ENCODE measurements at places on chromosomes 6 and 20.

DNA sequence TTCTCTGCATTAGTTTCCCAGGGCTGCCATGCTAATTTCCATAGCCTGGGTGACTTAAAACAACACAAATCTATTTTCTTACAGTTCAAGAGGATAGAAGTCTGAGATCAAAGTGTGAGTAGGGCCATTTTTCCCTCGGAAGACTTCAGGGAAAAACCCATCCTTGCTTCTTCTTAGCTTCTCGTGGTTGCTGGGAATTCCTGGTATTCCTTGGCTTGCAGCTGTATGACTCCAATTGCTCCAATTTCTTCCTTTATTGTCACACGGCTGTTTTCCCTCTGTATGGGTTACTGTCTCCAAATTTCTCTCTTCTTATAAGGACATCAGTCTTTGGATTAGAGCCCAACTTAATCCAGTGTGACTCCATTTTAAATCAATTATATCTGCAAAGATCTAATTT is 128.4 kb upstream of the JAG1 start:
- DNase-seq: no peak

DNA sequence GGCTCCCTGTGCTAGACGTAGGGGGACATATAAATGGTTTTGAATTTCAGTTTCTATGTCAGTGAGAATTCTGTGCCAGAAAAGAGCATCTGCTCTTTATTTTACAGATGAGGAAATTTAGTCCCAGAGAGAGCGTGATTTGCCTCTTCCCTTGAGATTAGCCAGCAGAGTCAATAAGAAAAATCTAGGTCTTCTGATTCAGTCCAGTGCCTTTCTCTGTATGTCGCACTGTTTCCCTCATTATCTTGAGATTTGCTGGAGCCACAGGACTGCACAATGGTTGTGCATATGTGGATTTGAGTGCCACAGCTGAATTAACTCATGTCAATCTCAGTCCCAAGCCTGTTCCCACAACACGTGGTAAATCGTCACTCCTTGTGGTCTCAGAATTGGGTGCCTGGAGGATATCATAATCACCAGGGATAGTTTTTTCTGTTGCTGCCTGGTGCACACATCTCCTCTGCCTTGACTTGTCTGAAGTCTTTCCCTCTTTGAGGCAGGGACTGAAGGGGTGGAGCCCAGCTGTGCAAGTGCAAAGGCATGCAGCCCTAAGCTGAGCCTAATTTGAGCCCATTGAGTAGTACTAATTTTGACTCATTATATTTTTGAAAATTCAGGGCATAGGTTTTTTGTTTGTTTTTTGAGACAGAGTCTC is 276.7 kb downstream of the SOX4 start:
- no peak for DNase-seq

- DNase-seq: no peak
Observed at GRCh38 chr20:14570811-14571210, 233.4 kb upstream of the FLRT3 start.

DNA sequence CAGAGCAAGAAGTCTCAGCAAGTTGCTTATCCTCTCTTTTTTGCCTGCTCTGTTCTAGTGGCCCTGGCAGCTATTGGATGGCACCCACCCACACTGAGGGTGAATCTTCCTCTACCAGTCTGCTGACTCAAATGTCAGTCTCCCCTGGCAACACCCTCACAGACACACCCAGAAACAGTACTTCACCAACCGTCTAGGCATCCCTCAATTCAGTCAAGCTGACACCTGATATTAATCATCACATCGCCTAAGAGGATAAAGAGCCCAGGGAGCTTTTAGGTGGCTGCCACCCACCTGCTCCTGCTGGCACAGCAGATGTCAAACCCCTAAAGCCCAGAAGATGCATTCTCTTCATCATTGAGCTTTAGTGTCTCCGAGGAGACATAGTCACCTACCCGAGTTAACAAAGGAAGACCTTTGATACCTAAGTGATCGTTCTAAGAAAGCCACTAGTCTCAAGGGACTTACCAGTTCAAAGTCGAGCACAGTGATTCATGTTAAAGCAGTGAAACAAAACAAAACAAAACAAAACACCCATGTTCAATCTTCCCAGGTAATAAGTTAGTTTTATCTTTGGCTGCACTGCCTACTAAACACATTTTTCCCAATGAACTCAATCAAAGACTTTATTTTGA is 97.7 kb upstream of the KCNQ5 start:
- DNase-seq: no peak

GRCh38 chr6:163017801-163018200 is 290.0 kb downstream of the PACRG start:
- DNase-seq: no peak

DNA sequence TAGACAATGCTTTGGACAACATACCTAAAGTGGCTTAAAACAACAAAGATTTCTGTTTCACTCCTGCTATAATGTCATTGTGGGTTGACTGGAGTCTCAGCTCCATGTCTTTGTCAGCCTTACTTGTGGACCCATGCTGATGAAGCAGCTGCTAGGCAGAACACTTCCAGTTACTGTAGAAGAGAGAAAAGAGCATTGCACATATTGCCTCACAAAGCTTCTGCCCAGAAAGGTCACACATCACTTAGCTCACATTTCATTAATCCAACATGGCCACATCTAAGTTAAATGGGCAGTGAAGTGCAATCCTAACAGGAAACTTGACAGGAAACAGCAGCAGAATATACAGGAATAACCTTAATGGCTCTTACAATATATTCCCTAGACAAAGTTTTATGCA is 480.5 kb upstream of the HTR1E start:
- DNase-seq: no peak

- no peak for DNase-seq
Observed at GRCh38 chr20:9253006-9253539, 184.2 kb downstream of the PLCB4 start.

- DNase-seq: no peak
Observed at GRCh38 chr6:12709556-12710232, 6.9 kb upstream of the PHACTR1 start.

- no peak for DNase-seq
Observed at GRCh38 chr20:57844626-57845596, 135.1 kb upstream of the PMEPA1 start.

- DNase-seq: no peak
Observed at GRCh38 chr20:3084283-3084985, at the start of gene AVP. TSS of gene AVP (minus strand) at chr20:3084724. CDS start at chr20:3084674, 50 bp downstream.

DNA sequence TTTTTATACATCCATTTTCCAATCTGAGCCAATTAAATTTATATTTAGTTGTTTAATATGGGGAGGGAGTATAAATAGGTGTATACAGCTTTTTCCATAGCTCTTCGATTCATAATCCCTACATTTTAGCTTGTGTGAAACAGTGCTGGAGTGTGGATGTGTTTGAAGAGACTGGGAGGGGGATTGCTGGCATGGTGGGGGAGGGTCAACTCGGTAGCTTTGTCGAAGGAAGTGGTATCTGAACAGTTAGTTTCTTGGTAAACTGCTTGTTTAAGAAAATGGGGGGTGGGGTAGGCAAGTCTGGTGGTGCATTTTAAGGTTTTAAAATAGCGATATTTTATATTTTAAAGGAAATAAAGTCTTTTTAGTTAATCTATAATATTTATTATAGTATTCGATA is 1.4 kb upstream of the LIN28B start:
- DNase-seq: no peak

DNA sequence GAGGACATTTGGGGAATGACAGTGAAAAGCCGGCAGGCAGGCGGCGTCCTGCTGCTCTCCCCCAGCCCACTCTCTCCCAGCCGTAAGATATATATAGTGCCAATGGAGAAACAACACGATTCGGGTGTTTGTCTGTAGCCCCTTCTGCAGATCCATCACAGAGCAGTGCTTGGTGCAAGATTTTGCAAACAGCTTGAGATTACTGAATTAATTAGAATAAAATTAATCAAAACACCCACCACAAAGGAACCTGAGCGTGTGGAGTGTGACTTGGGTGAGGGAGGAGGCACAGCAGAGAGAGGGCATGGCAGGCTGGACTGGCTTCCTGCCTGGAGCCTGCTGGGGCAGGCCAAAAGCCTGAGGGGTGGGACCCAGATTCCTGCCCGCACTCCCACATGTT is 28.8 kb upstream of the CCDC167 start:
- DNase-seq: no peak

GRCh38 chr6:72418495-72418894 is 203.4 kb upstream of the KCNQ5 start:
- DNase-seq: no peak

GRCh38 chr6:5682530-5682929 is 324.2 kb downstream of the NRN1 start:
- no peak for DNase-seq

GRCh38 chr6:163573503-163574179 is 159.1 kb downstream of the QKI start:
- DNase-seq: no peak

- DNase-seq: no peak
Observed at GRCh38 chr6:87184762-87185250, 29.4 kb downstream of the ZNF292 start.

DNA sequence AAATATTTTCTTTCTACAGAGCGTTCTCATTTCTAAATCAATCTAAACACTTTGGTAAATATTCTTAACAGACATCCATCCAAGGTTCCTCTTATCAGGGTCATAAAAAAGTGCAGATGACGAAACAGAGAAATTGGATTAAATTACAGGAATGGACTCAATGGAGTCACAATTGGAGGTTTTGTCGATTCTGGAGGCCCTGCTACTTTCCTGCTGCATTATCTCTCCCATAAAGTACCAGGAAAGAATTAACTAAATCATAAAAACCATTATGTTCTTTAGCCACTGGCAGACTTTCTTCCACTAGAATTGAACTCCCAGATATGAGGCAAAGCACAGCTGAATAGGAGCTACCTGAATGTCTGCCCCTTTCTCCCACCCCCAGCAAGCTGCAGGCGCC is 610.6 kb downstream of the HDGFL1 start:
- no peak for DNase-seq

DNA sequence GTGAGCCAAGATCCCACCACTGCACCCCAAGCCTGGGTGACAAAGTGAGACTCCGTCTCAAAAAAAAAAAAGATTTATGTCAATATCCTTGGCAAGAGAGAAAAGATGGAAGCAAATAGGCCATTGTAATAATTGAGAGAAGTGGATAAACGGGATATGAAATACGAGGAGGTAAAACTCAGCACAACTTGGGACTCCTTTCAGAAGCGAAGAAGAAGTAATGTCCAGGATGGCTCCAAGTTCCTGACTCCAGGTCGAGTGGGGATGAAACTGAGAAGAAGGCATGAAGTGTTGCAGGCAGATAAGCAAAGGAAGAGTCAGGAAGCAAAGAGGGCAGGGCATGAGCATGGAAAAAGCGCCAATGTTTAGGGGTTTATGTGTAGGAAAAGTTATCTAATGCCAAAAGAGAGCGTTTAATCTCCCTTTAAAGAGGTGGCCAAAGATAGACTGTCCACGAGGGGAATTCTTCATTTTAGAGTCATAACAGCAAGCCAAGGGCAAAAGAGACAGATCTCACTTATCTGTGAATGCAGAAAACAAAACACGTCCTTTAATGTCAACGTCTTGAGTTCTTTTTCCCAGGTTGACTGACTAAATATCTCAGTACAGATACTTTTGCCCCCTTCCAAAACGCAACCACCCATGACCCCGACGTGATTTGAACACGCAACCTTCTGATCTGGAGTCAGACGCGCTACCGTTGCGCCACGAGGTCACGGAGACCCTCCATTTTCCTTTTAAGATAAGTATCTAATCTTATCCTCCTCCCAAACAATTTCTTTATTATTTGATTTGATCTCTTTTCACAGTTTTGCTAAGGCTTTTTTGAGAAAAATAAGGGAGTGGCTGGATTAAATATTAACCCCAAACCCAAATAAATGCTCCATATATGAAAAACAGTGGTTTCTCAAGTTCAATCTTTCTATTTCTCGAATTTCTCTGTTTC is 46.3 kb upstream of the BTN3A2 start:
- DNase-seq: no peak

DNA sequence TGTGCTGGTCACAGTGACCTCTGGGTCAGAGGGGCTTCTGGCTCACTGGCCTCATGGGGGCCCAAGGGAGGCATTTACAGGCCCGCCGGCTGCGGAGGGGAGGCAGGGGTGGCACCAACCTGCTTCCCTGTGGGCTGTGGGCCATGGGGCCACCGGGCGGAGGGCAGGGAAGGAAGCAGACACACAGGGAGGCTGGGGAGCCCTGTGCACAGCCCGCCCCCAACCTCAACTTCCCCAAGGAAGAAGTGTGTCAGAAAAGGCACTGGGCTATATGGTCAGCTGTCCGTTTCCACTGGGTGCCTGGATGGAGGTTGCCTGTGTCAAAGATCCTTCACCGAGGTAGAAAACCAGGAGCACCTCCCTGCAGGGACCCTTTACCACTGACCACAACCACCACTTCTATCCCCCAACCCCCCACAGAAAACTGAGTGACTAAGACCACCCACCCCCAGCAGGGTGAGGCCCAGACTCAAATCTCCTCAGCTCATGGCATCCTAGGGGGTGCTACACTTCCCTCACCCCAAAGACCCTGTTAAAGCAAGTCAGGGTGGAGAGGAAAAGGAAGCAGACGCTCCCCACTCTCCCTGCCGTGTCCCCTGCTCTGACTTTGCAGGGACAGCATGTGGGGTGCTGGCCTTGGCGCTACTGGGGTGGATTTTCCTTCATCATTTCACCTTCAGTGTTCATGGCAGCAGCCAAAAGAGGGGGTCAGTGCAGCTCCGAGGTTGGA is 5.6 kb downstream of the CST3 start:
- no peak for DNase-seq

GRCh38 chr20:41081276-41081814 is 52.7 kb downstream of the TOP1 start:
- no peak for DNase-seq

DNA sequence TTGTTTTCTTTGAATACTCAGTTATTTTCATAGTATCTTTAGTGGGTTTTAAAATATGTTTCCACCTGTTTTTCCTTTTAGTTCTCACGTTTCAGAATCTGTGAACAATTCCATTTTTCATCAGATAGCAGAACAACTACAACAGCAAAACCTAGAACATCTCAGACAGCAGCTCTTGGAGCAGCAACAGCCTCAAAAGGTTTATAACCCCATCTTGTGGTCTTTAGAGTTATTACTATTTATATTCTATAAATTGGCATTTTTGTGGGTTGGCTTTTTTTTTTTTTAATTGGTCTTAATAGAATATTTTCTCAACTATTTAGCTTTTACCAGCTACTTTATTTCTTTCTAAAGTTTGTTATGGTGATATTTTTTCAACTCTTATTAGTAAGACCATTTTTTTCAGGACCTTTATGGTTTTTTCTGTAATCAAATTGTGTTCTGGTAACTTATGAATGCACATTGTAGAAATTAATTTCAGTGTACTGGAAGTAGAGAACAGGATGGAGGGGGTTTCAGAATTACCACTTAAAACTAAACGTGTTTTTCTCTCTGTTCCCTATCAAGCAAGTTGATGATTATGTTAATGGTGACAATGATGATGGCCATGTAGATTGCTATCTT is 72.2 kb downstream of the SCAF8 start:
- DNase-seq: no peak

DNA sequence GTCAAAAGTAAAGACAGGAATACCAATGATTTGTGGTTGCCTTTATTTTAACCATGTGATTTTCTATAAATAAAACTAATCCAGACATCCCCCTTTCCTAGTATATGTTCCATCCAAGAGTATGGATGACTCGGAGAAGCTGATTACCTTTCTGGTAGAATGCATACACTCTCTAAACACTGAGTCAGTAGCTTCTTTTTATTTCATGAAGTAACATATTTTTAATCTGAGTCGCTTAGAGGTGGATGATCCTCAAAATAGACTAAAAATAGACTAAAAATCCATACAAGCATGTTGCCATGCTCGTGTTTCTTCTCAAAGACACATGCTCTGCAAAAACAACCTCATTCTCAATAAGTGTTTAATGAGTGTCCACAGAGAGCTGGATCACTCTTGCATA is 263.7 kb downstream of the COL12A1 start:
- no peak for DNase-seq

- no peak for DNase-seq
Observed at GRCh38 chr20:17704589-17705317, 5.0 kb downstream of the BANF2 start.

GRCh38 chr20:57708694-57709673 is 831 bp downstream of the PMEPA1 start:
- DNase-seq: no peak

Measured in omental fat pad (tissue), 4 donors.